ENCODE measurements at places on chromosomes 2 and 18.

DNA sequence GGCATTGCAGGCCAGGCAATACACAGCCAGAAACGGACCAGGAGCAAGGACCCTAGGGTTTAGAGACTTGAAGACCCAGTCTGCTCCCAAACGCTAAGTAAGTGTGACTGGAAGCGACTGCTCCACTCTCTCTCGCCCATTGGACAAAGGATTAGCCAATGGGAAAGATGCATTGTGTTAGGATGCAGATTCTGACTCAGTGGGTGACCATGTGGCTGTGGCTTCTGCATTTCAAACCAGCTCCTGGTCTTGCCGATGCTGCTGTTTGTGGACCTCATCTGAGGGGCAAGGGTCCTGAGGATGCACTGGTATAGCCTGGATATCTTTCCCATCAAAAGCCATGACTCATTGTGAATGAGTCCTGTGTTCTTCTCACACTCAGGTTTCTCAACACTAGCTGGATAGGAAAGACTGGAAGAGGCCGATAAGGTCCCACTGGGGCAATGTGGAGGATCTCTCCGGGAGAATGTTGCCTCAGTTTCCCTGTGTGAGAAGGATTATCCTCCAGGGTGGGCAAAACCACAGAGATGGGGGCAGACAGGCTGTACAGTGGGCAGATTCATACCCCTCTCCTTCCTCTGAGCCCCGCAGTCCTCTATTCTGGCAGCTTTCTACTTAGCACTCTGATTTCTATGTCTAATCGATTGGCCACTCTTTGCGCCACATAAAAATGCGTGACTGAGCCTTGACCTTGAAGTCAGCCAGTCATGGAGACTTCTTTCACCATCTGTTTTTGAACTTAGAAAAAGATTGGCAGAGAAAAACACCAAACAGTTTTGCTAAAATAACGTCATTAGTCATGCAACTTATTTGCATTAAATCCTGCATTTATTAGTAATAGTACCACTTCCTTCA, 257.1 kb downstream of the PRKCE start:
- no peak for DNase-seq

- no peak for DNase-seq
Observed at GRCh38 chr2:127911737-127912136, 26.0 kb upstream of the AMMECR1L start.

GRCh38 chr18:32280911-32281310, 91.1 kb downstream of the MEP1B start:
- no peak for DNase-seq

DNA sequence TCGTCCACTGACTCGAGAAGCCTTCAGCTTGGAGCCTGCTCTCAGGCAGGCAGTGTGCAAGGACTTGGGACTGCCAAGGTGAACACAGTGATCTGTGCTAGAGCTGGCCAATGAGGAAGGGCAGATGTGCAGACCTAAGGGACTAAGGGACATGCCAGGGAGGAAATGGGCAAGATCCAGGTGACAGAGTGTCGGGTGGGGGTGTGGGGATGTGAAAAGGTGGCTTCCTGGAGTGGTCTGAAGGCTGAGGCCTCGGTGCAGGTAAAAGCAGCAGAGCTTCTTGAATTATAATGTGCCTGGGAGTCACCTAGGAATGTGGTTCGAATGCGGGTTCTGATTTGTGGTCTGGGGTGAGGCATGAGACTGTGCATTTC, 42.0 kb downstream of the STEAP3 start:
- no peak for DNase-seq

GRCh38 chr2:187825108-187825507, 270.9 kb upstream of the TFPI start:
- no peak for DNase-seq

GRCh38 chr18:27008575-27008974, 143.1 kb upstream of the AQP4 start:
- no peak for DNase-seq

Measured in activated gamma-delta T cell (primary cell).